ENCODE measurements at places on chromosomes 16 and 17.

DNA sequence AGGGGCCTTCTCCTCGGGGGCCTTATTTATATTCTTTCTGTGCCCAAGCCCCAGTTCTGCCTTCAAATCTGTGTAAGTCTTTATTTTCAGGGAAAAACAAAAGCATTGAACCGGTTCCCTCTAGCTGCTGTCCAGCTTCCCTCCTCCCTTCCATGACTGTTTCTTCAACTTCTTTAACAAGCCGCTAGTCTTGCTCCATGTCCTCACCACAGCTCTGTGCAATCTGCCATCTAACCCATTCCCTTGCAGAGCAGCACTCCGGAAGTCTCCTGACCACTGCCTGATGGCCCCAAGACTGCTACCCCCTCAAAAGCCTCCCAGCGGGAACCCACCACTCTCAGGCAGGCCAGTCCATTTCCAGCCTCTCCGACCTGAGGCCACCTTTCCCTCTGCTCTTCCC, 16.9 kb downstream of the EMC8 start:
- no peak for DNase-seq

GRCh38 chr16:75042426-75043174, 43.8 kb downstream of the ZNRF1 start:
- DNase-seq = no peak

- no peak for DNase-seq
Observed at GRCh38 chr17:78279360-78279990, 48.0 kb downstream of the TMEM235 start.

- no peak for DNase-seq
Observed at GRCh38 chr16:10876799-10877341, at the start of gene CIITA. Gene CIITA, plus strand, starts transcription at chr16:10877202. Its CDS starts 129 bp downstream, at chr16:10877331.

DNA sequence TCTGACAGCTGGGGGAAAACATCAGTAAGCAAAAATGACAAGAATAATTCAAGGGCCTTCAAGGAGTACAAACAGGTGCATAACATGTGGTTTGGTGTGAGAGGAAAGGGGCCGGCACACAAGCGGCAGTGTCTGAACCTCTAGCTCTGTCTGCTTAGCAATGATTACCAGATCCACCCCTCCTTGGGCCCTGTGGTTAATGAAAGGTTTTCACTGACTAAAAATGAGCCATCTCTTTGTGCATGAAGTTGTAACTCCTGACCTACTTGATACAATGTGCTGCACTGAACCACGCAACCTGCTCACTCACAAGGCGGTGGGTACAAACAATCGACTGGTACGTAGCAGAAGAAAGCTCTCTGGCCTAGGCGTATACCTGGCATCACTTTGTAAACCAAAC, 15.1 kb downstream of the FAM117A start:
- no peak for DNase-seq

GRCh38 chr16:54654429-54654828, 276.2 kb upstream of the IRX5 start:
- no peak for DNase-seq

- DNase-seq = no peak
Observed at GRCh38 chr17:57266902-57267311, 10.6 kb downstream of the MSI2 start.

DNA sequence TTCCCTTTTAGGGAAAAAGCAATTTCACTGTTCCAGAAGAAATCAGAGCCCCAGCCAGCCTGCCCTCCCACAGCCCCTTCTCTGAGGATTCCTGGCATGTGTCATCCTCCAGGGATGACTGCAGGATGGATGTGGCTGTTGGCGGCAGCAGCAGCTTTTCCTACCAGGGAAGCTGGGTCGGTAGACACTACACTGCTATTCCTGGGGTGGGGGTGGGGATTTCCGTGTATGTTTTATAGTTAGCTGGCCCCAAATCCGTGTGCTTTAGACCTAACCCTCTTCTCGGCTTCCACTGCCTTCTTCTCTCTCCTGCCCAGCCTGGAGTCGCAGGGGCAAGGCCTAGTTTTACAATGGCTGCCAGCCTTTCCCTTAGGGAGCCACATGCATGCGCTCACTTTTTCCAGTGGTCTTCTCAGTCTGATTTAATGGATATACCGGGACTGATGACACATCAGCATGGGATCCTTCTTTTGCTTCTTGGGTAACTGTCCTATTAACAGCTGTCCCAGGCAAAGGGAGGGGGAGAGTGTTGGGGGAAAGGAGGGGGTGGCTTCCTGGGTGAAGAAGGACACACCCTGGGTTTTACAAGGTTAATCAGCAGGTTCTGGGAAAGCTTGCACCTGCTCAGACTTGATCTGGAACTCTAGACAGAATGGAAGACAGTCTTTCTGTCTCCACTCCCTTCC, 2.7 kb upstream of the NFE2L1 start:
- DNase-seq = no peak

DNA sequence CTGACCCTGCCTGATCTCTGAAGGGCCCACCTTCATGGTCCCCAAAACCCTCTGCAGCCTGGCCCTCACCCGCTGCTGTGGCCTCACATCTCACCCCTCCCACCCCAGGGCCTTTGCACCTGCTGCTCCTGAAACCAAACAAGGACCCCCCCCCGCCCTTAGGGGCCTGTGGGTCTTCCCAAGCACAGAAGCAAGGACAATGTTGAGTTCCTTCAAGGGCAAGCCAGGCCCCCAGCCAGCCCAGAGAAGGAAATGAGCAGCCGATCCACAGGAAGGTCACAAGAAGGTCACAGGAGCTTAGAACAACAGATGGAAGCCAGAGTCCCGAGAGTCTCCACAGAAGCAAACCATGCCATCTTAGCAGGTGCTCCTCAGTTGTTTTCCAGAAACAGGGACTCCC, 493 bp upstream of the PDE6G start:
- no peak for DNase-seq

DNA sequence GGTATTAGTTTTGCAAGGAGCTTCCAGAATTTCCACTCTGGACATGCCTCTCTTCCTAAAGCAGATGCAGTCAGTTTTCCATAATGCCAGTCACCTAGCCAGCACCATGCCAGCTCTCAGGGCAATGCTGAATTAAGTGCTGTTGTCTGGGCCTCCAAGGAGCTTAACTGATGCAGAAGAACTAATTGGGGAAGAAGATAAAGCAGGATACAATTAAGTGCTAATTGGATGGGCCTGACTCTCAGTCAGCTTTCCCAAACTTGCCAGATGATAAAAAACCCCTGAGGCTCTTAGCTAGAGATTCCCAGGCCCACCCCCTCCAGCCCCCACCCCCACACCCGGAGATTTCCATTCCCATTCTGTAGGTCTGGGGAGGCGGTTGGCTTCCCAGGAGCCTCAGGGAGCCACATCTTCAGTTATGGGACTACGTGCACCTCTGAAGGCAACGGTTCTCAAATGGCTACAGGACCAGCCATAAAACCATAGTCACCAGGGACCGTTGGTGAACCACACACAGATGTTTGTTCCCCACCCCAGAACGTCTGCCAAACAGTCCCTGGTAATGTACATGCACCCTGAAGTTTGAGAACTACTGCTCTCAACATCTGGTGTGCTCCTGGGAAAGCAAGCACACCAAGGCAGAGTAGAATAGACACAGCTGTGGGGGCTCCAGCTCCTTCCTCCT, 499.1 kb upstream of the CDH5 start:
- no peak for DNase-seq
